ENCODE measurements at places on chromosomes 2 and 18.

- no peak for DNase-seq
Observed at GRCh38 chr2:201118961-201119854, 3.2 kb downstream of the CFLAR start.

DNA sequence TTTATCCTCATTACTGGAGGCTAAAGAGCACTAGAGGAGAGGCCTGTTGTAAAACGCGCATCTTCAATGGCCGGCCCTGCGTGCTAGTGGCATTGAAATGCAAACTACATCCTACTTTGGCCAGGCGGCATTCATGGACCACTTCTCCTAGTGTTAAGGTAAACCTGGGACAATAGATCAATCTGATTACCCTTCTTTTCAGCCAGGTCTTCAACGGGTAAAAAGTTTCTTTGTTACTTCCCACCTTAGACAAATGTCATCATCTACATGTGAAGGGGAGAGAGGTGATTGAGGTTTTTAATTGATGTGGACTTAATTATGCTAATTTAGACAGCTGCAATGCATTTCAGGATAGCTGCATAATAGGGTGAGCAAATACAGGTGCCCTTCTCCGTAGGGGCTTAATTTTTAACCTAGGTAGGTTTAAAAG lies 628.0 kb downstream of the ZEB2 start:
- DNase-seq, result no peak

DNA sequence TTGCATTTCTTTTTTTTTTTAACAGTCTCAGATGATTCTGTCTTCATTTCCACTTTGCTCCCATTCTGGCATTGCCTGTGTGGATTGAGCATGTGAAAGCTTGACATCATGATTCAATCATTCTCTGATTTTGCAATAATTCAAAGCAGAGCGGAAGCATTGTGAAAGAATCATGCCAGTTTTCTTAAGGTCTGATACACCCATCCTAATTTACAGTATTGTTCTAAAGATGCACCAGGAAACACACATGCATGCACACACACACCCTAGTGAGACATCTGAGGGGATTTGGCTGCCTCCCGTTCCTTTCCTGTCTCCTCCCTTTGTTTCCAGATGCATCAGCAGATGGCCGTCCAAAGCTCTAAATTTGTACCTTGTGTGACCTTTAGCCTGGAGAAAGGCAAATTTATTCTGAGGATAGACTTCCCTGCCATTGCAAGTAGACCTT lies 97.3 kb downstream of the FMNL2 start:
- no peak for DNase-seq

GRCh38 chr18:48863432-48864065 lies 87.2 kb downstream of the SMAD7 start:
- no peak for DNase-seq

DNA sequence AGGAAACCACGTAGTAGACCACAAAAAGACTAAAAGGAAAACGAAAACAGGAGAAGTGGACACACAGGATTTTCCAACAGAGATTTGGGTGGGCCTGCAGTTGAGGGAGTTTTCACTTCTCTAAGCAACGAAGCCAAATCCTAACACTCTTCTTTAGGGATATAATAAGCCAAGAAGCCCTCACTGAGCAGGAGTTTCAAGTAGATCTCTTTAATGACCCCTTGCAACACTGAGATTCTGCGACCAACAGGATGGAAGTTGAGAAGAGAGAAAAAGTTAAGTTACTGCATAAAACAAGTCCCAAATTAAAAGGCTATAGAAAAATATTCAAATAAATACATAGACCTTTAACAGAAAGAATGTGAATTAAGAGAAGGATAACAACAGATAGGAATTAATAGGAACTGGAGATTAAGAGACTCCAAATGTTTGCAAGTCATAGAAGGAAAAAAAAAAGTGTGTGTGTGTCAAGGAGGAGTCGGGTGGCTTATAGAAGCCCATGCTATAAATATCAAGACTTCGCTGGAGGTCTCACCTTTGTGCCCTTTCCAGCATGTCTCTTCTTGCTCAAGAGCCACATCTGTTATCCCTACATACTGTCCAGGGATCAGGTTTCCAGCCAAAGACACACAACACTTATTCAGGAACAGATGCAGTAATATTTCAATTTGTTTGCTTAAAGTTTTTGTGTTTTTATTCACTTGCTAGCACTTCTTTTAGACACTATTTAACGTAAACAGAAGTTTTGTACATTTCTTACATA lies 69.4 kb upstream of the ARHGAP28 start:
- no peak for DNase-seq

- no peak for DNase-seq
Observed at GRCh38 chr2:2681711-2682251, 350.7 kb upstream of the MYT1L start.

DNA sequence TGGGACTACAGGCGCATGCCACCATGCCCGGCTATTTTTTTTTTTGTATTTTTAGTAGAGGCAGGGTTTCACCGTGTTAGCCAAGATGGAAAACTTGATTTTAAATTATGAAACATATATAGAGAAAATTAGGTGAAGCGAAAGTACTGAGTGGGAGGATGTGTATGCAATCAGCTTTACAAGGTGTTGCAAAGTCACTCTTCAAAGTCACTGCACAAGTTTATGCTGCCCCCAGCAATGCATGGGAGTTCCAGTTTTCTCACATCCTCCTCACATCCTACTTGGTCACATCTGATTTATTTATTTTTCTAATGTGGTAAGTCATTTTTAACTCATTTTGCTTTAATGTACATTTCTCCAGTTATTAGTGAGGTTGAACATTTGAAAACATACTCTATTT lies 49.2 kb upstream of the CHN1 start:
- no peak for DNase-seq

DNA sequence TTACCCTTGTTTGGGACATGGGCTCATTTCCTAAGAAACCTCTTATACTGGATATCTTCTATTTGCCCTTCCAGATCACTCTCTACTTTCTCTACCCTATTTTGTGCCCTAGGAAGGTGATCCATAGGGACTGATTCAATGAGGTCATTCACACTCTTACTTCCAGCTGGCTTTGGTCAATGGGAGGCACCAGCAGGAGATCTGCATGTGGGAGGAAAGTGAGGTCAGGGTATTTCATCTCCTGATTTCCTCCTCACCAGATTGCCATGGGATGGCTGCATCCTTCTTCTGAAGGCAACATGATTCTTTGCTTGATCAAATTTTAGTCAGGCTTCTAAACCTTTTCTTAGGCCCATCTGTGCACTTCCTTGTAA lies 15.2 kb downstream of the M1AP start:
- no peak for DNase-seq

DNA sequence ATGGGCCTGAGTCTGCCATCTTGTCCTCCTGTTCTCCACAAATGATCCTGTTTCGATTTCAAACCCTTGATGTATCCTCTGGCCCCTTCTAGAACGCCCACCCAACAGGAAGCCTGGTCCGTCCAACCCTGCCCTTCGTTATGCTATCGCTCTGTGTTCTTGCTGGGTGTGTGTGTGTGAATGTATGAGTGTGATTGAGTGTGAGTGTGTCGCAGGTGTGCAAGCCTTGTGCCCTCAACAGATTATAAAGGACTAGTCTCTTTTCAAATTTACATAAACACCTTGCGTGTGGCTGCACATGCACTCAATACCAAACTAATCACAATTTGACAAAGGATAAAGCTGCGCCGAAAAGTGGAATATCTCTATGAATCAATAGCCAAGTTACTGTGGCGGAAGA lies 149.5 kb upstream of the SALL3 start:
- DNase-seq, result no peak

DNA sequence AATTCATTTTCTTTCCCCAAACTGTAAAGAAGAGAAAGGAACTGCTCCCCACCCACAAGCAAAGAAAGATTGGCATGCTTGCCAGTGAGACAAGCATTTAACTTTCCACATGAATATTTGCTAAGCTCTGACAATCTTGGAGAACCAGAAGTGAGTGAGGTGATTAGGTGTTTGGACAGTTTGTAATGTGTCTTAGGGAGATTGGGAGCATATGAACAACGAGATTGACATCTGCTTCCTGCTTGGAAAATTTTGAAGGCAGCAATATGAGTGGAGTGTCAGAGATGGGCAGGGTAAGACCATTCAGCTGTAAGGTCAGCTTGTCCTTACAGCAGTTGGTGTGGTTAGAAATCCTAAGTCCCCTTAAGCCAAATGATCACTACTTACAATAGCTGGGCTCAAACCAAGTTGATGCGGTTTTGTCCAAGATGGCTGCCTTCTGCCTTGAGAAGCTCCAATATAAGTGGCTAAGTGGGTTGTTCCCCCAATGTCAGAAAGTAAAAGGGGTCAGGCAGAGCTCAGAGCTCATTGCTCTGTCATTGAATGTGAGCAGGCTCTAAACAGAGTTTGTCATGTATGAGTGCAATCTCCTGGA lies 36.0 kb upstream of the GALNT5 start:
- DNase-seq, result no peak

GRCh38 chr2:74911061-74911460 lies 47.4 kb upstream of the POLE4 start:
- DNase-seq, result no peak

- DNase-seq, result no peak
Observed at GRCh38 chr2:156405586-156405985, 30.6 kb upstream of the GPD2 start.

Data from left kidney (tissue), 8 donors.